Activated CD4-positive, alpha-beta memory T cell treated with anti-CD3 and anti-CD28 coated beads, Interleukin-2, amount 10 ng/mL, durations not matched to agents 7 days and 5 days (primary cell): ENCODE measurements at places on chromosomes 6 and 20. TPM values are rescaled to one million over a fixed set of nuclear protein-coding genes. Genes with fewer than 3 reads are reported as not detected.

GRCh38 chr6:26241033-26241895 lies 123.7 kb upstream of the BTN3A2 start:
- peak overlapping the region; percentile 71 for H3K4me3 ChIP-seq
- peaks cover 38% of the 10 kb centered on the region for H3K4me1 ChIP-seq
- DNase-seq: peak; percentile 79
- H3K27me3 ChIP-seq: no peaks in the 10 kb centered on the region

- H3K4me1 ChIP-seq: no peaks in the 10 kb centered on the region
- H3K27me3 ChIP-seq: no peaks in the 10 kb centered on the region
- H3K4me3 ChIP-seq: no peak overlapping the region
- no peak for DNase-seq
These were observed 392.7 kb upstream of the ID4 start for GRCh38 chr6:19444481-19444880.

DNA sequence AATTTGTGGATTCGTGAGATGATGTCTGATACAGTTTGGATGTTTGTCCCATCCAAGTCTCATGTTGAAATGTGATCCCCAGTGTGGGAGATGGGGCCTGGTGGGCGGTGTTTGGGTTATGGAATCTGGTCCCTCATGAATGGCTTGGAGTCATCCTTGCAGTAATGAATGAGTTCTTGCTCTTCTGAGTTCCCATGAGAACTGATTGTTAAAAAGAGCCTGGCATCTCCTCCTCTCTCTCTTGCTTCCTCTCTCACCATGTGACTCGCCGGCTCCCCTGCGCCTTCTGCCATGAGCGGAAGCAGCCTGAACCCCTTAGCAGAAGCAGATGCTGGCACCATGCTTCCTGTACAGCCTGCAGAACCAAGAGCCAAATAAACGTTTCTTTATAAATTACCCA lies 30.5 kb upstream of the RPP40 start:
- H3K4me1 ChIP-seq: peaks cover 6% of the 10 kb centered on the region
- no peak for DNase-seq
- no peak overlapping the region for H3K4me3 ChIP-seq
- H3K36me3 ChIP-seq: no peaks in the 10 kb centered on the region

DNA sequence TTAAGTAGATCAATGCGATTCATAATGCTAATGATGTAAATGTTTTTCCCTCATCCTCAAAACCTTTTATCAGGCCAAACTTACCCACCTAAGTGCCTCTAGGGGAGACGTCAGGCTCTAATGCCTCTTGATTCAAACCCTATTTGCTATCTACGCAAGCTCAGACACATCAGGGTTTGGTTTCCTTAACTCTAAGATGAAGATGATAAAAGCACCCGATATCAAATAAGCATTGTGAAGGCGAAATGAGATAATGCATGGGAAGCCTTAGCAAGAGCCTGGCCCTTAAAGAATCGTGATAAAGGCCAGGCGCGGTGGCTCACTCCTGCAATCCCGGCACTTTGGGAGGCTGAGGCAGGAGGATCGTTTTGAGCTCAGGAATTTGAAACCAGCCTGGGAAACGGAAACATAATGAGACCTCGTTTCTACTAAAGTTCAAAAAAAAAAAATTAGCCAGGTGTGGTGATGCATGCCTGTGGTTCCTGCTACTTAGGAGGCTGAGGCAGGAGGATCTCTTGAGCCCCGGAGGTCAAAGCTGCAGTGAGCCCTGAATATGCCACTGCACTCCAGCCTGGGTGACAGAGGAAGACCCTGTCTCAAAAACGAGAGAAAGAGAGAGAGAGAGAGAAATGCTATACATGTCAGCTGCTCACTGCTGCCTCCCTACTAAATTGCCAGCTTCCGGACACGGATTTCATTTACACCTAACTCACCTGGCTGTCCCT lies 13.5 kb downstream of the CNKSR3 start:
- no peaks in the 10 kb centered on the region for H3K36me3 ChIP-seq
- no peak overlapping the region for H3K27ac ChIP-seq
- H3K4me1 ChIP-seq: no peaks in the 10 kb centered on the region
- peaks cover 7% of the 10 kb centered on the region for H3K27me3 ChIP-seq
- DNase-seq: no peak

DNA sequence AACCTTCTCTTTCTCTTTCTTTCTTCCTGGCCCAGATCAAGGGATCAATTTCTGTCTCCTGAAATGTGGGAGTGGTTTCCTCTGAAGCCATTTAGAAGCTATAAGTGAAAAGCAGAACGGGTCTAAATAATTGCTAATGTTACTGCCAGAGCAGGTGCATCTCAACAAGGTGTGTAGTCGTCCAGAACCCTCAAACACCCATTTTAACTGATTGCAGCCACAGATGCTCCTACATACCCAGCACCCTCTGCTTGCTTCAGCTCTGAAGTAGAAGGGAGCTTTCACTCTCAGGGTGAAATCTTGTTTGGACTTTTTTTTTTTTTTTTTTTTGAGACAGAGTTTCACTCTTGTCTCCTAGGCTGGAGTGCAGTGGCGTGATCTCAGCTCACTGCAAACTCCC lies 592.1 kb upstream of the ARID1B start:
- H3K27me3 ChIP-seq: peaks cover 2% of the 10 kb centered on the region
- no peak overlapping the region for H3K4me3 ChIP-seq
- H3K4me1 ChIP-seq: peaks cover 5% of the 10 kb centered on the region

- H3K27me3 ChIP-seq: no peaks in the 10 kb centered on the region
- peaks cover 36% of the 10 kb centered on the region for H3K4me1 ChIP-seq
- H3K4me3 ChIP-seq: no peak overlapping the region
- DNase-seq: no peak
These were observed 25.5 kb downstream of the C20orf173 start for GRCh38 chr20:35503841-35504561.

DNA sequence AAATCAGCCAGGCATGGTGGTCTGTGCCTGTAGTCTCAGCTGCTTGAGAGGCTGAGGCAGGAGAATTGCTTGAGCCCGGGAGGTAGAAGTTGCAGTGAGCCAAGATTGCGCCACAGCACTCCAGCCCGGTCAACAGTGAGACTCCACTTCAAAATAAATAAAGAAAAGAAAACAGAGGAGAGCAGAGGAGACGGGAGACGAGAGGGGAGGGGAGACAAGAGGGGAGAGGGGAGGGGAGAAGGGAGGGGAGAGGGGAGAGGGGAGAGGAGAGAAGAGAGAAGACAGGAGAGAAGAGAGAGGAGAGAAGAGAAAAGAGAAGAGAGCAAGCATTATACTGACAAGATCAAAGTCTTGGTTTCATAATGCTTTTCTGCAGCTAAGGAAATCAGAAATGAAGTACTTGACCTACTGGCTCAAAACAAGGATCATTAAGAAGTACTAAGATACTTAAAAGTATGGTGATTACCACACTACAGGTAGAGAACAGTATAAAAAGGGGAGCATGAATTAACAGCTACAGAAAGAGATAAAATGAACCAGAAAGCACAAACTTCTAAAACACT lies 30.5 kb downstream of the FAM8A1 start:
- no peaks in the 10 kb centered on the region for H3K27me3 ChIP-seq
- DNase-seq: no peak
- peaks cover 49% of the 10 kb centered on the region for H3K4me1 ChIP-seq
- H3K4me3 ChIP-seq: no peak overlapping the region
- peak overlapping the region; percentile 2 for H3K27ac ChIP-seq

DNA sequence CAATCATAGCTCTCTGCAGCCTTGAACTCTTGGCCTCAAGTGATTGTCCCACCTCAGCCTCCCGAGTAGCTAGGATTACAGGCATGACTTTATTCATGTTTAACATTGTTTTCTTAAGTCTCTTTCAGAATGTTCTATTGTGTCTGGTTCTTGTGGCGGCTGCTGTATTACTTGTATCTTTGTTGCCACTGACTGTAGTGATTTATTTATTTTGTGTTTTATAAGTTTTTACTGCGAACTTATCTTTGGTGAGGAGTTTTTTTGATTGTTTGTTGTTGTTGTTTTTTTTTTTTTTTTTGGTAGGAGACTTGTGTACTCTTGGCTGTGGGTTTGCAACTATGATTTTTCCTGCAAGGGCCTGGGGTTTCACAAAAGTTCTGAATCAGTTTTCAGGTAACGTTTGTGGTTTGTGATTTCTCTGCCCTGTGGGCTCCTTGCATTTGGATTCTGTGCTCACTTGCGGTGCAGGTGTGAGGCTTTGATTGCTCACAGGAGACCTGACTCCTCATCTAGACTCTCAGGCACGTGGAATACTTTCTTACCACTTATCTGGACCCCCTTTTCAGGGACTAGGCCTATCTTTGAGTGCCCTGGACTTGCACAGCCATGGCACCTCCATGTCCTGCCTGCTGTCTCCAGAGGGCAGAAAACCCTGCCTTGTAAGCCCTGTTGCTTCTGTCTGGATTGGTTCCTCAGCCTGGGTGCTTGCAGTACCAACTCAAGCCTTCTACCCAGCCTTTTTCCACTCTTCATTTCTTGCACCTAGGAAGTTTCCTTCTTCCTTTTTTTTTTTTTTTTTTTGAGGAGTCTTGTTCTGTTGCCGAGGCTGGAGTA lies 25.2 kb downstream of the KIF25 start:
- H3K4me3 ChIP-seq: no peak overlapping the region
- no peaks in the 10 kb centered on the region for H3K36me3 ChIP-seq
- no peaks in the 10 kb centered on the region for H3K4me1 ChIP-seq
- peaks cover 6% of the 10 kb centered on the region for H3K27me3 ChIP-seq

- peaks cover 34% of the 10 kb centered on the region for H3K36me3 ChIP-seq
- H3K4me3 ChIP-seq: no peak overlapping the region
- H3K4me1 ChIP-seq: peaks cover 51% of the 10 kb centered on the region
- no peaks in the 10 kb centered on the region for H3K27me3 ChIP-seq
- H3K27ac ChIP-seq: peak overlapping the region; percentile 53
These were observed 850 bp upstream of the HECA start for GRCh38 chr6:139134064-139134395.

DNA sequence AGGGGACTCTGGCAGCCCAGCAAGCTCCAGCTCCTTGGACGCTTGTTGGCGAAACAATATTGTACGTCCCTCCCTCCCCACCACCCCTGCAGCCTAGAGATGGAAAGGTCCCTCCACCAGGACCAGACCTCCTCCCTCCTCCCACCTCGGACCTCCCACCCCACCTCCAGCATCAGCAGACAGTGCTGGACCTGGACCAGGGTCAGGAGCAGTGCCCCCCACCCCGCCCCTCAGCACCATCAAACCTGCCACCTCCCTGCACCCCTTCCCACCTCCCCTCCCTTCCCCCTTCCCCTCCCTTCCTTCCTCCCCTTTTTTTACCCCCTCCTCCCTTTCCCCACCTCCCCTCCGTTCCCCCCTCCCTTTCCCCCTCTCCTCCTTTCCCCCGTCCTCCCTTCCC lies 98.4 kb downstream of the TAF4 start:
- no peaks in the 10 kb centered on the region for H3K4me1 ChIP-seq
- peaks cover 12% of the 10 kb centered on the region for H3K27me3 ChIP-seq
- DNase-seq: no peak
- peaks cover 2% of the 10 kb centered on the region for H3K36me3 ChIP-seq

- no peak overlapping the region for H3K27ac ChIP-seq
- no peaks in the 10 kb centered on the region for H3K27me3 ChIP-seq
- H3K36me3 ChIP-seq: no peaks in the 10 kb centered on the region
- no peaks in the 10 kb centered on the region for H3K4me1 ChIP-seq
- no peak for DNase-seq
These were observed 169.9 kb downstream of the EDN1 start for GRCh38 chr6:12459945-12460661.

DNA sequence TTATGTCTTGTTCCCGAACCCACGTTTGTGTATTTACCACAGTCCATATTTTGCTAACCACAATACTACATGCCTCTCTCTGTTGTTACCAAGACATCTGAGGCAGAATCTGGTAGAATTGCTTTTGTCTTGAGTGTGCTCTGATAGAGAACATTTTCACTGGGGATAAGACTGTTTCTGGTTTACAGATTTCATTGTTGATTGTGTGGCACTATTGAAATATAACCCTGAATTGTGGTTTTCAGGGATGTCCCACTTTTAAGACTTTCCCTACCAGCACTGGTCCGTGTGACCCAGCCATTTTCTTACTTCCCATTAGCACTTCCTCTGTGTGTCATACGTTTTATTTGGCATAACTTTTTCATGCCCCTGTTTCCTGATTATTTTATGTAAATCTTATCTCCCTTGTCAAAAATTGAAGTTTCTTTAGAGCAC lies 12.2 kb downstream of the NCOA7 start:
- H3K27ac ChIP-seq: no peak overlapping the region
- H3K4me3 ChIP-seq: no peak overlapping the region

The FRK gene
- total RNA-seq: 0.03 TPM

The HLA-DOB gene
- 1.5 TPM for total RNA-seq

The FOXQ1 gene
- not detected for total RNA-seq

The SLC17A9 gene
- total RNA-seq: 4.7 TPM
